ENCODE measurements at places on chromosomes 6 and 20. TPM values are rescaled to one million over a fixed set of nuclear protein-coding genes. Genes with fewer than 3 reads are reported as not detected.

The MCCD1 gene
- not detected for total RNA-seq

DNA sequence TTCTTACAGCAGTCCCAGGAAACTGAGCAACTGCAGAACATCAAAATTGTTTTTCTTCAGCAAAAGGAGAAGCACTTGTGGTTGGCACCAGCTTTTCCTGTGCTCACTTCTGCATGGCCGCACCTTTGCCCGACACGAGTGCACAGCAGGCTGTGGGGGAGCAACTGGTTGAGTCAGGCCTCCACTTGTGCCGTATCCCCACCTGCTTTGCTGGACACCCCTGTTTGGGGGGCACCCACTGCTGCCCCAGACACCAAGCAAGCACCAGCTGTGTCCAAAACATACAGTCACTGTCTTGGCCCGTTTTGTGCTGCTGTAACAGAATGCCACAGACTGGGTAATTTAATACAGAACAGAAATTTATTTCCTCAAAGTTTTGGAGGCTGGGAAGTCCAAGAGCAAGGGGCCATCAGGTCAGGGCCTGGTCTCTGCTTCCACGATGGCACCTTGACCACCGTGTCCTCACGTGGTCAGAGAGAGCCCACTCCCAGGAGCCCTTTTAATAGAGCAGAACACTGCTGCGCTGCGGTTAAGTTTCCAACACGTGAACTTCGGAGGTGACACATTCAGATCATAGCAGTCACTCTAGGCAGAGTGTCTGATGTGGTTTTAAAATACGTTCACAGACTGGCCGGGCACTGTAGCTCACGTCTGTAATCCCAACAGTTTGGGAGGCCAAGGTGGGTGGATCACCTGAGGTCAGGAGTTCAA, 8.7 kb upstream of the GMEB2 start:
- peak; percentile 88 for DNase-seq
- H3K27ac ChIP-seq, result peak overlapping the region; percentile 91
- H3K4me1 ChIP-seq, result peaks cover 50% of the 10 kb centered on the region
- peaks cover 6% of the 10 kb centered on the region for H3K36me3 ChIP-seq
- no peaks in the 10 kb centered on the region for H3K27me3 ChIP-seq

DNA sequence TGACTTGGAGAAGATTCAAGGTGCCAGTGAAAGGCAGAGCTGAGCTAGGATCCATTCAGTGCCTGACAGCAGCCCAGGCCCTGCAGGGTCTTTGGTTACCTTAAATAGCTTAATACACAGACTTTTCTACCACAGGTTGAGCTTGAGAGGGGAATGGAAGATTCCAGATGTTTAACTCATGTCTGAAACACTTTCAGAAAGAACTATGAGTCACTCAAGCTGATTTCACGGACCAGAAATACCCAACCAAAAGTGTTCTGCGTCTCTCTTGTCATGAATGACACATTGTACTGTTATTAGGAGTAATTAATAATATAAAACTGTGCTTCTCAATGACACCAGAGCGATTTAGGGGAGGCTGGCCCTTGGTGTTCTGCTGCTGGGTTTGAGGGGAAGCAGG, 6.4 kb upstream of the PMEPA1 start:
- no peak overlapping the region for H3K4me3 ChIP-seq
- peaks cover 2% of the 10 kb centered on the region for H3K27me3 ChIP-seq
- no peak overlapping the region for H3K27ac ChIP-seq

DNA sequence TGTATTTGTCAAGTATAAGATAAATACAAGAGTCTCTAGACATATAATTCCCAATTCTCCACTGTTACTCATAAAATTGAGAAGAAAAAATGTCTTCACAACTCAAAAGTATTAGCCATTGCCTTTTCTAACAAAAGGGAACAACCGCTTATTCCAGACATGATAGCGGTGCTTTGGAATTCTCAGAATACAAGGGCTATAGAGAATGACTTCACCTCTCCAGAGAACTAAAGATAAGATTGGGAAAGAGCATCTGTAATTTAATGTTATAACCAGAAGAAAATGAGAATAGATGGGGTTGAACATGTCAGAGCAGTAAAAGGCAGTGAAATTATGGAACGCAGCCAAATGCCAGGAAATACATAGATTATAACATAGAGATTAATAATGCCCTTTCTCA, 730.8 kb downstream of the C6orf118 start:
- H3K27me3 ChIP-seq, result no peaks in the 10 kb centered on the region
- H3K27ac ChIP-seq, result no peak overlapping the region
- no peak for DNase-seq
- no peaks in the 10 kb centered on the region for H3K4me1 ChIP-seq
